Right lung (tissue), 10 donors: ENCODE measurements at places on chromosomes 4 and X. TPM values are rescaled to one million over a fixed set of nuclear protein-coding genes. Genes with fewer than 3 reads are reported as not detected.

The NUP54 gene
- polyA plus RNA-seq, result 80.2 TPM

The TMEM150C gene
- 14.5 TPM for polyA plus RNA-seq

The CPZ gene
- 1.3 TPM for polyA plus RNA-seq

The SNCA gene
- 52.6 TPM for polyA plus RNA-seq

The JCHAIN gene
- 2.1 TPM for polyA plus RNA-seq

The SUPT20HL2 gene
- polyA plus RNA-seq, result not detected

The AREG gene
- polyA plus RNA-seq, result 1.7 TPM

The RHOXF2B gene
- polyA plus RNA-seq, result not detected

The IGSF1 gene
- 22.7 TPM for polyA plus RNA-seq

The RAB40AL gene
- polyA plus RNA-seq, result 0.41 TPM

The HGFAC gene
- 0.79 TPM for polyA plus RNA-seq

The GAGE1 gene
- not detected for polyA plus RNA-seq

The NOA1 gene
- polyA plus RNA-seq, result 23.3 TPM

The TNMD gene
- polyA plus RNA-seq, result 0.27 TPM

The MAML3 gene
- 13.3 TPM for polyA plus RNA-seq

The ZNF732 gene
- 1.5 TPM for polyA plus RNA-seq

The MFAP3L gene
- 2.3 TPM for polyA plus RNA-seq

The CYLC1 gene
- not detected for polyA plus RNA-seq

The MAGEC1 gene
- polyA plus RNA-seq, result not detected

The ELF4 gene
- polyA plus RNA-seq, result 10.6 TPM
